ENCODE measurements at places on chromosomes 11 and 22. TPM values are rescaled to one million over a fixed set of nuclear protein-coding genes. Genes with fewer than 3 reads are reported as not detected.

DNA sequence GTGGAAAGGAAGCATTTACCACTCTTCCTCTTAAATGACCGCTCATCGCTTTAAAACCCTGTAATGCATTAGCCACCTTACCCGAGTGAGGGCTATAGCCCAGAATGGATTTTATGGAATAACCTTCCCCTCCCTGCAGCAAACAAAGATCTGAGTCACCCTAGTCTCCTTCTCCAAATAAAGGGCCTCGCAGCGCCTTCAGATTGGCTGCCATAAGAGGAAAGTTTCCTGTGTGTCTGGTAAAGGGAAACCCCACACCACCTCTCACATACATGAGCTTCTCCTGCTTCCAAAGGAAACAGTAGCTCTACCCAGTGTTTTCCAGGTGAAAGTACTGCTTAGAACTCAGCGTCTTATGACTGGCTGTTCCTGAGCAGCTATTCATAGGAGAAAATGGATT lies 47.8 kb downstream of the PPP2R1B start:
- peaks cover 22% of the 10 kb centered on the region for H3K36me3 ChIP-seq
- no peak for DNase-seq
- no peak overlapping the region for H3K4me3 ChIP-seq
- H3K27ac ChIP-seq, result peak overlapping the region; percentile 55

DNA sequence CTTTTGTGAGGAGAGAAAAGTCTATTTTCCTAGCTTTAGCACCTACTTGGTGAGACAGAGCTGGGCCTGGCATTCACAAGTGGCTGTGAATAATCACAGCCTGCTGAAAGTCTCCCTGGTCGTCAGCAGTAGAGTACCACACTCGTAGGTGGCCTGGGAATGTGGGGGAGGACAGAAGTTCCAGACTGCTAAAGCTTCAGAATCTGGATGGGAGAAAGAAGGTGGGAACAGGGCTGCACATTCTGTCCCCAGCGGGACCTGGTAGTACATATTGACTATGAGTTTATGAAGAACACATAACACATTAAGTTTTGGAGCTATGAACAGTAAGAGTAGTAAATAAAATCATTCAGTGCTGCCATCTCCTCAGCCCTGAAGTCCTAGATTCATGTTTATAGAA lies 19.0 kb upstream of the LIMK2 start:
- no peak for DNase-seq
- H3K4me3 ChIP-seq, result no peak overlapping the region
- H3K36me3 ChIP-seq, result peaks cover 85% of the 10 kb centered on the region
- no peaks in the 10 kb centered on the region for H3K4me1 ChIP-seq
- H3K27me3 ChIP-seq, result no peaks in the 10 kb centered on the region

GRCh38 chr11:73315293-73316020 lies 7.4 kb downstream of the ARHGEF17 start:
- H3K4me3 ChIP-seq, result peak overlapping the region; percentile 68
- peaks cover 100% of the 10 kb centered on the region for H3K4me1 ChIP-seq
- H3K27me3 ChIP-seq, result no peaks in the 10 kb centered on the region
- peak overlapping the region; percentile 100 for H3K27ac ChIP-seq
- DNase-seq, result no peak

C11orf97 gene
- total RNA-seq, result not detected

Data from heart left ventricle (tissue), 16 donors.